Posterior vena cava (tissue), 2 donors: ENCODE measurements at places on chromosomes 2 and 18. TPM values are rescaled to one million over a fixed set of nuclear protein-coding genes. Genes with fewer than 3 reads are reported as not detected.

- DNase-seq: no peak
Measured at GRCh38 chr2:229296536-229296935, 25.4 kb upstream of the PID1 start.

GRCh38 chr2:106932644-106933043 is 46.7 kb upstream of the ST6GAL2 start:
- no peak for DNase-seq

GRCh38 chr2:58614219-58614618 is 373.1 kb upstream of the FANCL start:
- no peak for DNase-seq

- DNase-seq: no peak
Measured at GRCh38 chr2:157620956-157621355, 7.7 kb downstream of the ACVR1C start.

Gene GKN2
- not detected for total RNA-seq

DNA sequence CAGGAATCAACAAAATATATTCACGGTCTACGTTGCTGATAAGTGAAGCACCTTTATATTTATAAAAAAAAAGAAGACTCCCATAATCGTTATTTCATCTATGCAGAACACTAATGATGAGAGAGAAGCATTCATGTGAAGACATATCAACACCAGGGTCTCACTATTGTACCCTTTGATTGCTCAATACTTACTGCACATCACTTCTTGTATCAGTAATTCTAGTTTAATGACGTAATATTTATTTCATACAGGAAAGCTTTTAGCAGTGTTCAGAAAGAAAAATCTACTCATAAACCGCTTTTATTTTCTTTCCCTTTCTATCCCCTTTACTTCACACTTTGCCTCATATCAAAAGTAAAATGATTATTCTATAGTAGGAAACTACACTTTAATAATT is 30.7 kb downstream of the CCDC141 start:
- no peak for DNase-seq
